ENCODE measurements at places on chromosomes 5 and 9. TPM values are rescaled to one million over a fixed set of nuclear protein-coding genes. Genes with fewer than 3 reads are reported as not detected.

Gene PCDHA6
- total RNA-seq, result not detected

DNA sequence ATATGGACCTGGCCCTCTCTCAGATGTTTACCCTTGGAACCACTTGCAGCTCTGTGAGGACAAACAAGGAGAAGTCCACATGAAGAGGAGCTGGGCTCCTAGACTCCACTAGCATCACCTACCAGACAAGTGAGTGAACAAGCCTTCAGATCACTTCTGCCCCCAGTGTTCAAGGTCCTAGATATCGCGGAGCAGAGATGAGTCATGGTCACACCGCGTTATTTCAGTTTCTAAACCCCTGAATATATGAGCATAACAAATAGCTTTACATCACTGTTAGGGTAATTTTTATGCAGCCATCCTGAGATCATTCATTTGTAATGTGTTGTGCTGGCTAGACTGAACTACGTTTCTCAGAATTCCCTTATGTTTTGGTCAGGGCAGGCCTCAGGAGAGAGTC is 77.0 kb upstream of the DAP start:
- H3K36me3 ChIP-seq, result no peaks in the 10 kb centered on the region
- no peaks in the 10 kb centered on the region for H3K27me3 ChIP-seq
- H3K4me1 ChIP-seq, result no peaks in the 10 kb centered on the region
- no peak overlapping the region for H3K4me3 ChIP-seq
- no peak for DNase-seq
- H3K27ac ChIP-seq, result no peak overlapping the region

GRCh38 chr5:76305269-76305668 is 97.8 kb upstream of the IQGAP2 start:
- H3K27ac ChIP-seq, result no peak overlapping the region
- no peak for DNase-seq
- H3K4me1 ChIP-seq, result no peaks in the 10 kb centered on the region
- no peaks in the 10 kb centered on the region for H3K36me3 ChIP-seq
- H3K27me3 ChIP-seq, result no peaks in the 10 kb centered on the region

DNA sequence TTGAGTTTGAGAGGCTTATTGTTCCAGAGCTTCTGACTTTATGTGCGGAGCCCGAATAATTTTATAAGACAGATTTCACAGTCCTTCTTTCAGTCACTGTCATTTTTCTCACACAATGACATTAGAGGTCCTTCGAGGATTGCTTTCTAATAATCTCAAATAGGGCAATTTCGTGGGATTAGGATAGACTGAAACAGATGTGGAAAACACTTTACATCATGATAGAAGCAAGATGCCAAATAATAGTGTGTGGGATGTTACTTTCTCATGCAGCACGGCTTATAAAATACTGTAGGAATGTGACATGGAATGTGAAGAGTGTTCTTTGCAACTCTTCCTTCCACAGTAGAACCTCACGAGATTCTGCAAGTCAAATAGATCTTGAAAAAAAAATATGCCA is 451.3 kb downstream of the SEMA5A start:
- H3K4me3 ChIP-seq, result no peak overlapping the region
- no peaks in the 10 kb centered on the region for H3K36me3 ChIP-seq
- no peaks in the 10 kb centered on the region for H3K27me3 ChIP-seq
- H3K27ac ChIP-seq, result no peak overlapping the region
- DNase-seq, result no peak
- no peaks in the 10 kb centered on the region for H3K4me1 ChIP-seq

DNA sequence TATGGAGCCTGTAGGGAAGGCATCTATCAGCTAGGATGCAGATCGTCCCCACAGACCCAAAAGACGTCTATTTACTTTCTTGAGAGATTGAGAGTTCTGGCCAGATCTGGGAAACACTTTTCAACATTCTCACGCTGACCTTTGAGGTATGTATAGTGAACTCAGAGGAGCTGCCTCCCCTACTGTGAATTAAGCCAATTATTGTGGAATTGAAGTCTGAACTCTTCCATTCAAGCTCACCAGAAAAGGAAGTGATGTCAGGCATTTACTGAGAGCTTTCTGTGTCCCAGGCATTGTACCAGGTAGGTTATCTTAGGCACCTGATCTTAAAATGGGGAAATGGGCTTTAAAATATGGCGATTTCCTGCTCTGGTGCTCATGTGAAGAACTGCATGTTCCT is 136.5 kb downstream of the SV2C start:
- no peak overlapping the region for H3K4me3 ChIP-seq
- H3K27ac ChIP-seq, result no peak overlapping the region
- H3K4me1 ChIP-seq, result no peaks in the 10 kb centered on the region
- no peaks in the 10 kb centered on the region for H3K36me3 ChIP-seq
- no peak for DNase-seq

GRCh38 chr9:105290418-105290817 is 46.0 kb downstream of the SLC44A1 start:
- no peak for DNase-seq
- H3K27ac ChIP-seq, result no peak overlapping the region
- H3K4me1 ChIP-seq, result no peaks in the 10 kb centered on the region
- H3K4me3 ChIP-seq, result no peak overlapping the region
- H3K27me3 ChIP-seq, result no peaks in the 10 kb centered on the region
- H3K36me3 ChIP-seq, result no peaks in the 10 kb centered on the region

GRCh38 chr9:89523948-89524347 is 26.0 kb upstream of the SEMA4D start:
- no peaks in the 10 kb centered on the region for H3K4me1 ChIP-seq
- no peak overlapping the region for H3K4me3 ChIP-seq
- no peak for DNase-seq

DNA sequence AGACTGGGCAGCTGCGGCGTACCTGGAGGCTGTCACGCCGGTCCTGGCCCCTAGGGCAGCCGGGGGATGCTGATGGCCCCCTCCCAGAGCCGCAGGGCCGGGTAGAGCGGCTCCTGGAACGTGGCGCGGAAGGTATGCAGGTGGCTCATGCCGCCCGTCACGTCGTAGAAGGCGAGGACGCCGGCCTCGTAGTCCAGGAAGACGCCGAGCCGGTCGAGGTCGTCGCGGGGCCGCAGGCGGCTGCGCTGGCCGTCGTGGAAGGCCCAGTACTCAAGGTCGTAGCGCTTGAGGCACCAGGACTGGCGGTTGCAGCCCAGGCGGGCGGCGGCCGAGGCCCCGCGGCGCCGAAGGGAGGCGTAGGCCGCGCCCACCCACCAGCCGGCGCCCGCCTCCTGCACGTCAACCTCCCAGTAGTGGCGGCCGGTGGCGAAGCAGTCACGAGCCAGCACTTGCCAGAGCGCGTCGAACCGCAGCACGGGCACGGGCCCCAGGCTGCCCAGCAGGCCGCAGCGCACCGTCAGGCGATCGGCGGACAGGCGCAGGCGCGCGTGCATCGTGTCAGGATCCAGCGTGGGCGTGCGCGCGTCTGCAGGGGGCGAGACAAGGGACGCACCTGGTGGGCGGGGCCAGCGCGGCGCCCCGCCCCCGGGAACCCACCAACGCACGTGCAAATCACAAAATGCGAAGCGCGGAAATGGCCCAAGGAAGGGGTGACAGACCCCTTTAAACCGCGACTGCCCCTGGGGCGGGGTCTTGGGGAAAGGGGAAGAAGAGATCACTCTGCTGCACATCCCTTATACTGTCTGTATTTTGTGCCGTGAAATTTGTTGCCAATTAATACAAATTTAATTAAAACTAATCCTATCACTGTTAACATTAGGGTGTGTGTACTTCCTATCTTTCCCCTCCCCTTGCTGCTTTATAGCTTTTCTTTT is 31.2 kb downstream of the NANS start:
- no peaks in the 10 kb centered on the region for H3K27me3 ChIP-seq
- DNase-seq, result no peak
- H3K36me3 ChIP-seq, result peaks cover 9% of the 10 kb centered on the region
- H3K4me1 ChIP-seq, result no peaks in the 10 kb centered on the region

GRCh38 chr5:51208296-51208695 is 175.0 kb upstream of the ISL1 start:
- H3K27me3 ChIP-seq, result no peaks in the 10 kb centered on the region
- H3K36me3 ChIP-seq, result no peaks in the 10 kb centered on the region
- H3K4me3 ChIP-seq, result no peak overlapping the region
- H3K4me1 ChIP-seq, result no peaks in the 10 kb centered on the region

DNA sequence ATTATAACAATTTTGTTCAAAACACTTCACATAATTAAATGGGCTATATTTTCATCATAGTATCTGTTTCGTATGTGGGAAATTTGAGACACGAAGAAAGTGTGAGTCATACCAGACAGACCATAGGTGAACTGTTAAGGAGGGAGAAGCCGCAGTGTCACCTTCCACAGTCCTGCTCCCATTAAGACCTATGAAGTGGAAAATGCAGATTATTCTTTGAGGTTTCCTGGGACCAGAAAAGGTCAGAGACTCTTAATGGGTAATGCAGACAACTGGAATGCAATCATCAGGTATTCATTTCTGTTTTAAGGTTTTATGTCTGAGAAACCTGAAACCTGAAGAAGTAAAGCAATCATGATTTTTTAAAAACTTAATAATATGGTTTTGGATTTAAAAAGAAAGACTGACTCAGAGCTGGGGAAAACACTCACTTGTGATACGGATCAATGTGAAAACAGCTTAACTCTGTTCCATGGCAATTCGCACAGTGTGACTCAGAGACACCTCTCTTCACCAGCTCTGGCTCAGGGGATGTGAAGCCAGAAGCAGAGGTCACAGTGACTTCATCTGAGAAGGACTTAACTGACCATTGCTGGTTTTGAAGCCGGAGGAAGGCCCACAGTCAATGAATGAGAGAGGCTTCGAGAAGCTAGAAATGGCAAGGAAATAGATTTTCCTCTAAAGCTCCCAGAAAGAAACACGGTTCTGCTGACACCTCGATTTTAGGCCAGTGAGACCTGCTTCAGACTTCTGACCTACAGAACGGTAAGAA is 17.2 kb upstream of the GCNT1 start:
- H3K27ac ChIP-seq, result no peak overlapping the region
- H3K4me1 ChIP-seq, result no peaks in the 10 kb centered on the region
- DNase-seq, result no peak

- H3K4me1 ChIP-seq, result no peaks in the 10 kb centered on the region
- no peaks in the 10 kb centered on the region for H3K36me3 ChIP-seq
- no peak for DNase-seq
- H3K4me3 ChIP-seq, result no peak overlapping the region
- no peak overlapping the region for H3K27ac ChIP-seq
- no peaks in the 10 kb centered on the region for H3K27me3 ChIP-seq
These were observed 159.6 kb downstream of the NR2F1-AS1 start for GRCh38 chr5:93421468-93421867.

- DNase-seq, result no peak
- H3K36me3 ChIP-seq, result no peaks in the 10 kb centered on the region
- no peak overlapping the region for H3K27ac ChIP-seq
- H3K27me3 ChIP-seq, result no peaks in the 10 kb centered on the region
- H3K4me1 ChIP-seq, result no peaks in the 10 kb centered on the region
These were observed 388.3 kb downstream of the NR2F1-AS1 start for GRCh38 chr5:93192683-93193082.

DNA sequence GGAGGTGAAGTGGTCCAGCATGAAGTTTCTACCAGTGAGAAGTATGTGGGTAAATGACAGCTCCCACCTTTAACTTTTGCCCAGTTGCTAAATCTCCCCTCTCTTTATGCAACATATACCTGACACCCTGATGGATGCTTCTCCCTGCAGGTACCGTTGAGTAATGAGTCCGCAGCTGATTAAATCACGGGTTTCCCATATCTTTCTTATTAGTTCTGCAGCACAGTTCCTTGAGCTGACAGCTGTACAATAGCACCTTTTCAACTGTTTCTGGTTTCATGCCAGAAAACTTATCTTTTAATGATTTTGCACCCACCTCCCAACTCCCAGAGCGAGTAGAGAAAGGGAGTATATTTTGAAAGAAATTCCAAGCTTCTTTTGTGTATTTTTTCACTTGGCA is 161.0 kb upstream of the TUT7 start:
- no peaks in the 10 kb centered on the region for H3K4me1 ChIP-seq
- no peaks in the 10 kb centered on the region for H3K27me3 ChIP-seq
- H3K27ac ChIP-seq, result no peak overlapping the region
- no peaks in the 10 kb centered on the region for H3K36me3 ChIP-seq
- H3K4me3 ChIP-seq, result no peak overlapping the region
- DNase-seq, result no peak

DNA sequence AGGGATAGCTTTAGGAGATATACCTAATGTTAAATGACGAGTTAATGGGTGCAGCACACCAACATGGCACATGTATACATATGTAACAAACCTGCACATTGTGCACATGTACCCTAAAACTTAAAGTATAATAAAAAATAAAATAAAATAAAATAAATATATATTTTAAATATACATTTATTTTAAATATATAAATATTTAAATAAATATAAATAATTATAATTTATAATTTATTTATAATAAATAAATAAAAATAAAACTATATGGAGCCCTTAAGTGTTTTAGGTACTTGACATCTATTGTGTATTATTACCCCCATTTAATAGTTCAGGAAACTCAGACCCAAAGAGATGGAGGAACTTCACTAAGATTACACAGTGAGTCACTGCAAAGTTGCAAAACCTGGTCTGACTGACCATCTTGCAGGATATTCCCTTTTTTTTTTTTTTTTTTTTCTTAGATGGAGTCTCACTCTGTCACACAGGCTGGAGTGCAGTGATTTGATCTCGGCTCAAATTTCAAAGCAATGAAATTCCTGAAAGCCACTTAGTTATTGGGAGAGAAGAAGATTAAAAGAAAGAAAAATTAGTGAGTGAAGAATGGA is 5.8 kb upstream of the C5orf52 start:
- H3K27ac ChIP-seq, result no peak overlapping the region
- H3K4me3 ChIP-seq, result no peak overlapping the region
- no peak for DNase-seq

DNA sequence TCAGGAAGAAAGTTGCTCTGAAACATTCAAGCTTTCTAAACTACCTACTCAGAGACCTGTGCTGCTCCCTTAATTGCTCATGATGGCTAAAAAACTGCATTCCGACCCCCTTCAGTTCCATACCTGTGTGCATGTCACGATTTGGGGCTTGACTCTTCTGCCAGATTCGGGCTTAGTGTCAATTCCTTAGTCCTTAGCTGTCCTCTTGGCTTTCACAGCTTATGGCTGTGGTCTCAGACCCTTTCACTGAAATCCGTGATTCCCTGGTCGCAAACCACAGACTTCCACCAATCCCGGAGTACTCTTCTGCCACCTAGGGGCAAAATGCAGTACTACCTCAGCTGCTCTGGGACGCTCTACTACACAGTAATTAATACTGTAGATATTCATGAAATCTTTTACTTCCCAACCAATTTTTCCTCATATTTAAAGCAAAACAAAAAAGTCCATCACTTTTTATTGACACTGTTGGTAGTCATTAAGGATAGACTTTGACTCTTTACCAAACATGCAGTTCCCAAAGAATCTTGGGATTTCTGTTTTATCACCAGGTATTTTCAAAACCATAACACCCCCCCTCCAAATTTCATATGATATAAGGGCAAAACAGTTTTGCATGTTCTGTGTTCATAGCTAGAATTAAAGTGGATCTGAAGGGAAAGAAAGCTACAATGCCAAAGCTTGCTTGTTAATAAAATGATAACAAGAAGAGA is 617.4 kb downstream of the SLCO4C1 start:
- H3K36me3 ChIP-seq, result no peaks in the 10 kb centered on the region
- no peak for DNase-seq
- no peaks in the 10 kb centered on the region for H3K4me1 ChIP-seq
- H3K27me3 ChIP-seq, result no peaks in the 10 kb centered on the region
- H3K27ac ChIP-seq, result no peak overlapping the region

GRCh38 chr9:20200991-20201431 is 412.2 kb upstream of the SLC24A2 start:
- no peaks in the 10 kb centered on the region for H3K36me3 ChIP-seq
- H3K27me3 ChIP-seq, result no peaks in the 10 kb centered on the region
- H3K4me3 ChIP-seq, result no peak overlapping the region
- H3K27ac ChIP-seq, result no peak overlapping the region

- peaks cover 10% of the 10 kb centered on the region for H3K4me1 ChIP-seq
- H3K27me3 ChIP-seq, result no peaks in the 10 kb centered on the region
- DNase-seq, result no peak
- H3K27ac ChIP-seq, result no peak overlapping the region
These were observed 35.6 kb downstream of the PLAC8L1 start for GRCh38 chr5:146069780-146070099.

All from ascending aorta (tissue), 2 donors.